ENCODE measurements at places on chromosomes 1 and 21. TPM values are rescaled to one million over a fixed set of nuclear protein-coding genes. Genes with fewer than 3 reads are reported as not detected.

The ADGRL4 gene
- 5.6 TPM for polyA plus RNA-seq

The FAM167B gene
- 4.8 TPM for polyA plus RNA-seq

The LRRN2 gene
- 9.2 TPM for polyA plus RNA-seq

The LRRC39 gene
- not detected for polyA plus RNA-seq

The SEMA4A gene
- 6.6 TPM for polyA plus RNA-seq

The CNN3 gene
- 184 TPM for polyA plus RNA-seq
